ENCODE measurements at places on chromosomes 6 and 20. TPM values are rescaled to one million over a fixed set of nuclear protein-coding genes. Genes with fewer than 3 reads are reported as not detected.

- no peak for DNase-seq
Observed at GRCh38 chr6:119501798-119502483, 152.4 kb upstream of the MAN1A1 start.

DNA sequence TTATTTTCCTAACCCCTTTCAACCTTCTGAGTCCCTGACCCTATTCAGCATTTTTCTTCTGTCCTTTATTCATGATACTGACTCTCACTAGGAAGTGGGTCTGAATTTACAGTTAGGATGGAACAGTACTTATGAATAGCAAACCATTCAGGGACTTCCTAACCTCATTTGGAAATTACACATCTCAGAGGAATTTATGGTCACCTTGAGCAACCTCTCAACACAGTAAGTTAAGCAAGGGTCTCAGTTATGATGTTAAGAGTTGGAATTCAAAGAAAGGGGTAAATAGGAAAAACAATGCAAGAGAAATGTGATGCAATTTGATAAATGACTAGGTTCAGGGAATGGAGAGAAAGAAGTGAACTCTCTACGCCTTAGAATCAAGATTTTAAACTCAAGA is 97.3 kb downstream of the GPR6 start:
- peak; percentile 38 for DNase-seq

DNA sequence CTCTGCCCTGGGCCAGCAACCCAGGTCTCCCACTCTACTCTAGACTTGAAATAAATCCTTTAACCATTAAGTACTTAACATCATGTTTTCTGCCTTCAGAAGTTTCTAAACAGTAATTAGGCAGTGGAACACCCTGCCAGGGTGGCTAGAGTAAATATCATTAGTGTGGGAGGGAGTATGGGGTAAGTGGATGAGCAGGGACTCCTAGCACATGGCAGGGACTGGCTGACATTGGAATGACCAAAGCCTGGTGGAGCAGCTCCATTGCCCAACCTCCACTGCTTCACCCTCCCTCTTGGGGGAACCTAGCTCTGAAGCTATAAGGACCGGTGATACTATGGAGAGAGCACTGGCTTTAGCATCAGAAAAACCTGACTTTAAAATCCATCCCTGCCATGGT is 167.1 kb downstream of the MAFB start:
- no peak for DNase-seq

DNA sequence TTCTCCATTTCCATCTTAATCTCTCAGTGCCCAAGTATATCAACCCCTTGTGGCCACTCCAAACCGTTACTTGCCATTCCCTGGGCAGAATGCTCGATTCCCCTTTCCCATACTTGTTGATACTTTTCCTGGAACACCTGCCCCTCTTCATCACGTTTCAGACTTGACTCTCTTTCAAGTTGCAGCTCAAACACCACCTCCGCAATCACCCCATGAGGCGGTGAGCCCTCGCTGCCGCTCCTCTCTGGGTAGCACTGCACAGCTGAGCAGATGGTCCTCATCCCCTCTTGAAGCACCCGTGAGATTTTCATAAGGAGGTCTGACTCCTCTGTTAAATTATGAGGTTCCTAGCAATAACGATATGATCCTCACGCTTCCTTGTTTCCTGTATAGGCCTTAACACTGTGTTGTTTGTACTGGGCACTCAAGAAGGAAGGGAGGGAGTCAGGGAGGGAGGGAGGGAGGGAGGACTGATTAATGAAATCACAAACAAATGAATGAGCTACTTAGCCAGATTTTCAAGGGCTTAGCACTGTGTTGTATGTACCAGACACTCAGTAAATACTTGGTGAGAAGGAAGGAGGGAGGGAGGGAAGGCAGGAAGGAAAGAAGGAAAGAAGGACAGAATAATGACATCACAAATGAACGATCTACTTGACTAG is 8.0 kb upstream of the UQCC2 start:
- DNase-seq, result no peak

GRCh38 chr20:25014816-25015215 is 22.3 kb upstream of the APMAP start:
- DNase-seq, result no peak

- DNase-seq, result peak; percentile 74
Observed at GRCh38 chr20:2742934-2743559, 50.5 kb downstream of the EBF4 start.

OXT gene
- not detected for total RNA-seq

HRH3 gene
- total RNA-seq, result not detected

DNA sequence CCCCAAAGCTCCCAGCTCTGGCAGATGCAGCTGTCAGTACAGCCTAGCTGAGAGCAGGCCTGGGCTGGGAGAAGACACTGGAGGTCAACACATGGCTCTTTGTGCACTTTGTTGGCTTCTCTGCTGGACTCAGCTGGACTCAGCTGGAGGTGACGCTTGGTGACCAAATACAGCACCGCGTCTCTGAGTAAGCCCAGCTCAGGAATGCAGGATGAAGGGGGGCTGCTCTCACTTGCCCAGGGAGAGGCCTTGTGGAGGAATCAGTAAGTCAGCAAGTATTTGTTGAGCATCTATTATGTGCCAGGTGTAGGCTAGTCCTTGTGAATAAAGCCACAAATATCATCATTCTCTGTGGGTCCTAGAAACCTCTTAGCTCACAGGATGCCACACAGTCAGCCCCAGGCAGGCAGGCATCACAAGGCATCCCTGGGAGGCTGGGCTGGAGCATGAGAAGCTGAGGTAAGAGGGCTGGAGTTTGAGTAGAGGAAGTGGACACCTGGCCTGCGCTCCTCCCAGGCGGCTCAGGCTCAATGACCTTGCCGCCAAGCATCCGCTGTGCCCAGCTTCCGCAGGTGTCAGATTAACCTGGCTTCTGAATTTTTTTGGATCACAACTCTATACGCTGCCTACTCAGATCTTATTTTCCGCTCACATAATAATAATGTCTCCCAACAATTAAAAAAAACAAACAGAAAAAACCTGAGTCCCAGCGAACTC is 95.4 kb downstream of the TMEM170B start:
- peak; percentile 88 for DNase-seq

MOCS1 gene
- 5.9 TPM for total RNA-seq

GRCh38 chr6:11370191-11371018 is 137.9 kb upstream of the NEDD9 start:
- no peak for DNase-seq

DNA sequence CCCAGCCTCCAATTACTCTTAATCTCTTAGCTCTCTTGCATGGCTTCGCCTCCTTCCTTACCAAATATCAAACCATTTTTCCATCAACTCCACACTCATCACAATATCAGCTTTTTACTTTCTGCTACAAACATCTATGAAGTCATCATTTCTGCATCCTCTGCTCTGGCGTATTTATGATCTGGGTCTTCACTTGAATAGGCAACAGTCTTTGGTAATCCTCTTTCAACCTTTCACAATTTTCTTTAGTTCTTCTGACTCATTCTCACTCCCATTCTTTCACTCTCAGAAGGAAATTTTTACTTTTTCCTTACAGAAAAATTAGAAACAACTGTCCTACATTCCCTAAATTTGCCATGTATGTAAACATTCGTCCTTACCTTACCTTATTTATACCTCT is 522.4 kb downstream of the HDGFL1 start:
- no peak for DNase-seq

SNAP91 gene
- total RNA-seq, result not detected

DNA sequence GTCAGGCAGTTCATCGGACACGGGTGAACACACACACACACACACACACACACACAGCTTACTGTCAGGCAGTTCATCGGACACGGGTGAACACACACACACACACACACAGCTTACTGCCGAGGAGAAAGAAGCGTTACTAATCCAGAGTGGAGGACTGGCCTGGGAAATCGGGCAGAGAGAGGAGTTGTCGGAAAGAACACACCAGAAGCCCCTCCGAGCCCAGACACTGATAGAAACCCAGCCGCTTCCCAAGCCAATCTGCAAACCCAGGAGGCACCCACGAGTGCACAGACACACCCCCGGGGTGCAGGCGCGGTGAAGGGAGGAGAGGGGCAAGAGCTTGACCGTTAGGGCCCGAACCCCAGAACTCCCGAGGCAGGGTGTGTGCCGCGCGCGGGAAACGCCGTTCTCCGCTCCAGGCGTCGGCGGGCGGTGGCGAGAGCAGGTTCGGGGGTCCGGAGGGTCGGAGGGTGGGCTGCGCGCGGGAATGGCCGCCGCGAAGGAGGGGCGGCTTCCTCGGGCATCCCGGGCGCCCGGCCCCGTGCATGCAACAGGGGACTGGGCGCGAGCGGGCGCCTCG is 636 bp downstream of the ELOVL2 start:
- peak; percentile 41 for DNase-seq

DNA sequence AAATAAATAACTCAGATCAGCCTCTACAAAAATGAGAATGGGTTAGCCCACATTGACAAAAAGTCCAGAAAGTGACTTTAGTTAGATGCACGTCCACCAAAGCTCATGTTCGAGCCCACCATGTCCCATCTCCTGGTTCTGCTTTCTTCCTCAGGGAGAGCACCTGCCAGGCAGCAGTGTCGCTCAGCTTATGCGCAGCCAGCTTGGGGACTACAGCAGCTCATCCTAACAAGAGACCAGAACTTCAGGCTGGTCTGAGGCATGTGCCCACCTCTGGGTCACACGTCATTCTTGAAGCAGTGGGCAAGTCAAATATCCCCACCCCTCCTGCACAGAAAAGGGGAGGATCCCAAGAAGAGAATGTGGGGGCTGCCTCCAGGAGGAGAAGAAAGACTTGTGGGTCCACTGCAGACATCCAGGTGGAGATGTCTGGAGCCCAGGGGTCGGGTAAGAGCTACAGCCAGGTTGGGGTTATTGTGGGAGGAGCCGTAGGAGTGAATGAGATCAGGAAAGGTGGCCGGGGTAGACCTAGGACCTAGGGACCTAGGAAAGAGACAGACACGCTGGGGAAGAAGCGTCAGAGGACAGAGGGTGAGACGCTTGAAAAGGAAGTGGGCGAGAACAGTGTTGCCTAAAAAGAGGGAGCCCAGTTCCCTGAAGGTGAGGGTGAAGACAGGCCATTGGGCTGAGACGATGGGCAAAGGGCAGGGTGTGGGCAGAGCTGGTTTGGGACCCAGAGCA is 52.5 kb downstream of the SSR1 start:
- no peak for DNase-seq

- DNase-seq, result peak; percentile 32
Observed at GRCh38 chr20:21430020-21430419, 32.7 kb upstream of the NKX2-4 start.

MYLK2 gene
- 0.15 TPM for total RNA-seq

DNA sequence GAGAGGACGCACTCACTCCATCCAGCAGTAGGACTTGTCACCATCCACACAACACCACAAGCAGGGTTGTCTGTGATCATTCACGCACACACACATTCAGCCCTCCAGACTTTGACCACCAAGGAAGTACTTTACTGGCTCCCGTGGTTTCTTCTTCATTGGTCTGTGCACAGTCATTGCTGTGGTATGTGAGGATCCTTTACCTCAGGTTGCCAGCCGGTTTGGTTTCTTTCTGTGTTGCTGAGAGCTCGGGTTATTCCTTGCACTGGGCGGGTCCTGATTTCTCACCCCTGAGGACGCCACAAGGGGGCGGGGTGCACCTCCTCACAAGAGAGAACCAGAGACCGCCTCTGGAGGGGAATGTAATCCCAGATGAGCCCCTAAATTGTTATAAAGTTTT is 11.2 kb downstream of the SLC35A1 start:
- DNase-seq, result peak; percentile 50

ANKRD66 gene
- total RNA-seq, result not detected

LPIN3 gene
- total RNA-seq, result 0.76 TPM

- peak; percentile 100 for DNase-seq
Observed at GRCh38 chr20:4225745-4226144, 210.4 kb upstream of the RNF24 start.

LY6G6C gene
- total RNA-seq, result not detected

GRCh38 chr20:62778601-62779416 is 17.5 kb upstream of the MRGBP start:
- DNase-seq, result no peak

DNA sequence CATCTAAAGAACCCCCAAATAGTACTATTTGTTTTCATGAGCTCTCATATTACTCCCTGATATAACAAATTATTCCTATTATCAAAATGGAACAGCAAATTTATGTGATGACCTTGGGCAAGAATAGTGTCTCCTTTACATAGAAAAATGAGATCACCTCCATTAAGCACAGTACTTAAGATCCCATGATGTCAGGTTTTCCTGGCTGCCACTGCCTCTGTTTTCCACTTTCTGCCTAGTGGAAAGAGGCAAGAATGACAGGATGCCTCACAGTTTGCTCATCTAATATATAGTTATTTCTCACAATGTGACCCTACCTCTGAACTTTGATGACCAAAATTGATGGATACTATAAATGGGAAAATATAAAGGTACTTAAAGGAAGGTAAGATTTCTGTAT is 260.1 kb upstream of the SGK1 start:
- DNase-seq, result peak; percentile 18

BRD2 gene
- 223 TPM for total RNA-seq

GRCh38 chr6:144690133-144690532 is 405.0 kb downstream of the UTRN start:
- no peak for DNase-seq

SOX18 gene
- not detected for total RNA-seq

- DNase-seq, result no peak
Observed at GRCh38 chr6:95601133-95601532, 23.8 kb downstream of the MANEA start.

GRCh38 chr20:20614391-20614790 is 98.1 kb downstream of the RALGAPA2 start:
- DNase-seq, result no peak

GRCh38 chr6:134624781-134625180 is 306.9 kb upstream of the SGK1 start:
- no peak for DNase-seq

- DNase-seq, result no peak
Observed at GRCh38 chr6:36508532-36508931, 38.7 kb downstream of the STK38 start.

TRIM40 gene
- not detected for total RNA-seq

GRCh38 chr6:43178150-43178549 is 3.8 kb upstream of the CUL9 start:
- no peak for DNase-seq

- peak; percentile 100 for DNase-seq
Observed at GRCh38 chr6:19472153-19472552, 365.0 kb upstream of the ID4 start.

- DNase-seq, result peak; percentile 22
Observed at GRCh38 chr6:67287566-67287965, 1347.5 kb upstream of the ADGRB3 start.

SOBP gene
- 1.6 TPM for total RNA-seq

TMEM14A gene
- total RNA-seq, result 124 TPM

TINAG gene
- total RNA-seq, result not detected

- no peak for DNase-seq
Observed at GRCh38 chr6:6788394-6789032, 200.0 kb downstream of the LY86 start.

GRCh38 chr6:136593748-136594490 is 43.7 kb upstream of the MAP7 start:
- peak; percentile 100 for DNase-seq

- no peak for DNase-seq
Observed at GRCh38 chr6:7773322-7773721, 47.4 kb downstream of the BMP6 start.

DNA sequence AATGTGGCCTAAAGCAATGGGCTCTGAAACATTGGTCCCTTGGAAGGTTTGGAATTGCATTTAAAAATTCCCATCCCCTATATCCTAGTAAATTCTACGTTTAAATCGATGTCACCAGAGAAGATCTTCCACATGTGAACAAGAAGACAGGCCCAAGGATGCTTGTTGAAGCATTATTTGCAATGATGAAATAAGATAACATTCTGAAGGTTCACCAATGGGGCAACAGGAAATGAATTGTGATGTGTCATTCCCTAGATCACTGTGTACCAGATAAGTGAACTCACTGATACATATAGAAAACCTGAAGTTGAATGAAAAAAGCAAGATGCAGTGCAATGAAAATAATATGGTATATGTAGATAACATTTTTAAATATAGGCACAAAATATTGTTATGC is 464.3 kb upstream of the BTBD3 start:
- peak; percentile 80 for DNase-seq

DEFB132 gene
- 0.05 TPM for total RNA-seq

Data from M059J (cell line).